ENCODE measurements at places on chromosomes 13 and 19.

GRCh38 chr19:13722146-13722545 is 42.2 kb upstream of the MRI1 start:
- no peaks in the 10 kb centered on the region for H3K27me3 ChIP-seq
- H3K4me3 ChIP-seq = no peak overlapping the region
- H3K4me1 ChIP-seq = no peaks in the 10 kb centered on the region
- no peak for DNase-seq

DNA sequence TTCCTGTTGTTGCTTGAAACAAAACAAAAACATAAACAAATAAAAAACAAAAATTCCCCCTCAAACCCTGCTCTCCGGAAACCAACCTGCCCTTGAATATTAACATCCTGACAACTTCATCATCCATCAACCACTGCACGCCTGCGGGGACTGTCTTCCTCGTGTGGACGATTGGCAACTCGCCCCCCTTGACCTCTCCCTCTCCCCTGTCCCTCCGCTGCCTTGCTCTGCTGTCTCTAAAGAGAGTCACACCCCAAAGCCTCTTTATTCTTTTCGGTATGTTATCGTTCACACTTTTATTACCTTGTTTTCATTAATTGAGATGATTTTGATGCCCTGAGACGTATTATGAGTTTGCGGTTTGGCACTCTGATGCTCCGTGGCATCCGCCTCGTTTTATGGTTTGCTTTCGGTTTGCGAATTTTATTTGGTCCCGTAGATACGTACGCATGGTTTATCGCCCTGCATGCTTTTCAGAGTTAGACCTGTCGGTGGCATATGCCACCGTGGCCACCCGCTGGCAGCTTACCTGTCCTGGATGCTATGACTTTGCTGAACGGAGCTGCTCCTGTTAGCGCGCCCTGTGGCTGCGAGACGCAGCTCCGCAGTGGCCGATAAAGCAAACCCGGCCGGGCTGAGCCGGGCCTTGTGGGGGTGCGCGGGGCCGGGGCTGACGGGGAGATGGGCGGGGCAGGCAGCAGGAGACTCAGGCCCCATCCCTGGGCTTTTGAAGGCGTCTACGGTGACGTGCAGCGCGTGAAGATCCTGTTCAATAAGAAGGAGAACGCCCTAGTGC is 10.6 kb downstream of the PTBP1 start:
- no peak for DNase-seq
- H3K4me1 ChIP-seq = no peaks in the 10 kb centered on the region
- no peak overlapping the region for H3K4me3 ChIP-seq
- no peak overlapping the region for H3K27ac ChIP-seq

DNA sequence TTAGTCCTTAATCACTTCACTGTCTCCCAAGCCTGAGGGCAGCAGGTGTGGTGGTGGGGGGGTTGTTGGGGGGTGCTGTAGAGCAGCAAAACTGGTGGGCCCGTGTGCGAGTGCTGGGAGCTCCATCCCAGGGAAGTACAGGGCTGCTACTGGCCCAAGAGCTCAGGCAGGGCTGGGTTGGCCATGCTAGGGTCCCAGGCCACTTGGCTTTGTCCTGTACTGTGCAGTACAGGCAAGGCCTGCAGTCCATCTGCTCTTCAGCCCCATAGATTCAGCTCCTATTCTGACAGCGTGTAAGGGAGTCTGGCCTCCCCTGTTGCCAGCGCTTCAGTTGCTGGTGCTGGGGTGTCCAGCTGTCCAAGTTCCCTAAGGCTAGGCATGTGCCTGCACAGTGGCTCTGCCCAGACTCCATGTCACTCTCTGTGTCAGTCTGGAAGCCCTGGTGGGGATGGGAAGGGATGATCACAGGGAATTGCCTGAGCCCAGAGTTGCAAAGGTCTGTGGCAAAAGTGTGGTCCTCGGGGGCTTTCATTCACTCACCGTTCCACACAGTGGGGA is 1261.7 kb downstream of the EFNB2 start:
- no peak overlapping the region for H3K4me3 ChIP-seq
- H3K36me3 ChIP-seq = no peaks in the 10 kb centered on the region
- no peak for DNase-seq

DNA sequence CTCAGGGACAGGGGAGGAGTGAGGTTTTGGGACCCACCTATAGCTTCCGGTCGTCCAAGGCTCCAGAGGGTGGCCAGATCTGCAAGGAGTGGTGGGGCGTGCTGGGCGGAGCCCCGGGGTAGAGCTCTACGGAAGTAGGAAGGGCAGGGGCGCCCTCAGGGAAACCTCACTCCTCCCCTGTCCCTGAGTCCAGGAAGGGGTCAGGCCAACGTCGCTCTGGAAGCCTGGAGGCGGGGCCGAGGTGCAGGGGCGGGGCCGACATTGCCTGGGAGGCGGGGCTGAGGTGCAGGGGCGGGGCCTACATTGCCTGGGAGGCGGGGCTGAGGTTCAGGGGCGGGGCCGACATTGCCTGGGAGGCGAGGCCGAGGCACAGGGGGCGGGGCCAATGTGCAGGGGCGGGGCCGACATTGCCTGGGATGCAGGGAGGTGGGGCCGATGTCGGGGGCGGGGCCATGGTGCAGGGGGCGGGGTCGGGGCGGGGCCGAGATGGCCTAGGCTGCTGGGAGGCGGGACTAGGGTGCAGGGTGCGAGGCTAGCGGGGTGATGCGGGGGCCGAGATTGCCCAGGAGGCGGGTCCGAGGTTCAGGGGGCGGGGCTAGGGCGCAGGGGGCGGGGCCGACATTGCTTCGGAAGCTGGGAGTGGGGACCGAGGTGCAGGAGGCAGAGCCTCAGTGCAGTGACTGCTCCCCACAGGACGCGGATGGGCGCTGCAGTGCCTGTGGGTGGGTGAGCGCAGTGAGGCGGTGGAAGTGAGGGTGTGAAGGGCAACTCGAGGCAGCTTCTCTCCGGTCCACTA is 4.9 kb upstream of the PALM start:
- H3K36me3 ChIP-seq = no peaks in the 10 kb centered on the region
- peak; percentile 86 for DNase-seq
- H3K4me1 ChIP-seq = no peaks in the 10 kb centered on the region
- no peak overlapping the region for H3K27ac ChIP-seq
- H3K4me3 ChIP-seq = no peak overlapping the region
- peaks cover 16% of the 10 kb centered on the region for H3K27me3 ChIP-seq

DNA sequence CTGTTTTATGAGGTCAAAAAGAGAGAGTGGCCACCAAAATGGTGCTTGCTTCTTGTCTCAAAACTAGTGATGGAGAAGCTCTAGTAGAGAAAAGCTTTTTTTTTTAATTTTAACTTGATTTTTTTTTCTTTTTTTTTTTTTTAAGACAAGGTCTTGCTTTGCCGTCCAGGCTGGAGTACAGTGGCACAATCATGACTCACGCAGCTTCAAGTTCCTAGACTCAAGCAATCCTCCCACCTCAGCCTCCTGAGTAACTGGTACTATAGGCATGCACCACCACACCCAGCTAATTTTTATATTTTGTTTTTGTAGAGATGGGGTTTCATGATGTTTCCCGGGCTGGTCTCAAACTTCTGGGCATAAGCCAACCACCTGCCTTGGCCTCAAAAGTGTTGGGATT is 279.0 kb downstream of the TBC1D4 start:
- no peaks in the 10 kb centered on the region for H3K27me3 ChIP-seq
- H3K4me1 ChIP-seq = peaks cover 33% of the 10 kb centered on the region
- no peaks in the 10 kb centered on the region for H3K36me3 ChIP-seq
- H3K27ac ChIP-seq = no peak overlapping the region
- no peak overlapping the region for H3K4me3 ChIP-seq
- no peak for DNase-seq

- H3K27ac ChIP-seq = no peak overlapping the region
- H3K4me1 ChIP-seq = no peaks in the 10 kb centered on the region
- H3K36me3 ChIP-seq = no peaks in the 10 kb centered on the region
- no peak for DNase-seq
- H3K4me3 ChIP-seq = no peak overlapping the region
Measured at GRCh38 chr13:47190696-47191305, 293.9 kb upstream of the HTR2A start.

- H3K4me3 ChIP-seq = no peak overlapping the region
- H3K27ac ChIP-seq = no peak overlapping the region
- H3K36me3 ChIP-seq = no peaks in the 10 kb centered on the region
- H3K27me3 ChIP-seq = no peaks in the 10 kb centered on the region
Measured at GRCh38 chr19:32816555-32817099, 52.9 kb downstream of the SLC7A9 start.

GRCh38 chr13:90084684-90085290 is 1262.7 kb upstream of the MIR17HG start:
- no peak overlapping the region for H3K27ac ChIP-seq
- H3K27me3 ChIP-seq = no peaks in the 10 kb centered on the region
- DNase-seq = no peak
- H3K4me3 ChIP-seq = no peak overlapping the region
- no peaks in the 10 kb centered on the region for H3K36me3 ChIP-seq
- H3K4me1 ChIP-seq = no peaks in the 10 kb centered on the region

- DNase-seq = no peak
- no peaks in the 10 kb centered on the region for H3K36me3 ChIP-seq
- peaks cover 9% of the 10 kb centered on the region for H3K4me1 ChIP-seq
- H3K4me3 ChIP-seq = no peak overlapping the region
Measured at GRCh38 chr13:32642316-32642715, 56.1 kb downstream of the PDS5B start.

GRCh38 chr19:17097593-17098126 is 22.1 kb downstream of the MYO9B start:
- no peak for DNase-seq
- no peak overlapping the region for H3K27ac ChIP-seq
- no peak overlapping the region for H3K4me3 ChIP-seq

DNA sequence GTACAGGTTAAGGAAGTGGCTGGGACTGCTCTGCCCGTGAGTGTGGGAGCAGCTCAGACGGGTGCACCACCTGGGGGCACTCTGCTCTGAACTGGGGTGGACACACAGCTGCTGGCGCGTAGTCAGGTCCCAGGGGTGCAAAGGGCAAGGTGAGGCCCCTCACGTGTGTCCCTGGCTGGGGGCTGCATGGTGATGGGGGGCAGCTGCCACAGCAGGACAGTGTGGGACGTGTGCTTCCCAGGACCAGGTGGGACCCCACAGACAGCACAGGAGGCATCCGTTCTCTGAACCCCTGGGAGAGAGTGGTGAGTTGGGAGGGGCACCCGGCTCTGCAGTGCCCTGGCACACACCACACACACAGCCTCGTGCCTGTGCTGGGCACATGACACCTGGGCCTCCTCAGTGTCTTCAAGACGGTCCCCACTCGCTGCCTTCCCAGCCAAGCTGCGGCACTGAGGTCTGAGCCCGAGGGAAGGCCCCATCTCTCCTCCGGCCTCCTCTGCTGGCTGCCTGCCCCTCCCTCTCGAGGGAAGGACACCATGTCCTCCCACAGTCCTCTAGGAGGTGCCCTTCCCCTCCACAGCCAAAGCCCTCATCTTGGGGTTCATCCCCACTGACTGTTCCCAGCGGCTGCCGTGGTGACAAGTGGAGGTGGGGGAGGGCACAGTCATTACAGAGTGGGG is 24.7 kb downstream of the CILP2 start:
- H3K27me3 ChIP-seq = no peaks in the 10 kb centered on the region
- no peaks in the 10 kb centered on the region for H3K4me1 ChIP-seq
- no peaks in the 10 kb centered on the region for H3K36me3 ChIP-seq
- H3K27ac ChIP-seq = no peak overlapping the region
- peak; percentile 35 for DNase-seq

DNA sequence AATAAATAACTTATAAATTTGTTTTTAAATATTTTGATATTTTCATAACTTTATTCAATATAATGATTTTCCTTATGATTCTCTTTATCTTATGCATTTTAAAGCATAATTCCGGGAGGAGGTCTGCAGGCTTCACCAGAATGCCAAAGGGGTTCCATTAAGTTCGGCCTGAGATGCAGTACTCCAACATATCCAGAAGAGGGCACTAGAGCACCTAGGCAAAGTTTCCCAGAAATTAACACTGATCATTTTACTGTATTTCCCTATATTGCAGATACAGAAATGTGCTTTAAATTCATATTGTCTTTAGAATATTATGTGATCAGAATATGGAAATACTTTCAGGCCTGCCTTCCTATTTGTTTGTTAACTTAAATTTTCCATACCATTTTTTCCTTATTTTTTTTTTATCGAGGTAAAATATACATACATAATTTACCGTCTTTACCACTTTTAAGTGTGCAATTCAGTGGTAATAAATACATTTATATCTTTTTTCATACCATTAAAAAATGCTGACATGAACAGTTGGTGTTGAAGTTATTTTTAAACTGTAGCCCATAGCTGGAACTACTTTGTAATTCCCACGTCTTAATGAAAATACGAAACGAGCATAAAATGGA is 58.9 kb upstream of the TM9SF2 start:
- DNase-seq = peak; percentile 60
- no peak overlapping the region for H3K4me3 ChIP-seq
- H3K4me1 ChIP-seq = no peaks in the 10 kb centered on the region
- no peaks in the 10 kb centered on the region for H3K27me3 ChIP-seq
- H3K27ac ChIP-seq = no peak overlapping the region
- no peaks in the 10 kb centered on the region for H3K36me3 ChIP-seq

DNA sequence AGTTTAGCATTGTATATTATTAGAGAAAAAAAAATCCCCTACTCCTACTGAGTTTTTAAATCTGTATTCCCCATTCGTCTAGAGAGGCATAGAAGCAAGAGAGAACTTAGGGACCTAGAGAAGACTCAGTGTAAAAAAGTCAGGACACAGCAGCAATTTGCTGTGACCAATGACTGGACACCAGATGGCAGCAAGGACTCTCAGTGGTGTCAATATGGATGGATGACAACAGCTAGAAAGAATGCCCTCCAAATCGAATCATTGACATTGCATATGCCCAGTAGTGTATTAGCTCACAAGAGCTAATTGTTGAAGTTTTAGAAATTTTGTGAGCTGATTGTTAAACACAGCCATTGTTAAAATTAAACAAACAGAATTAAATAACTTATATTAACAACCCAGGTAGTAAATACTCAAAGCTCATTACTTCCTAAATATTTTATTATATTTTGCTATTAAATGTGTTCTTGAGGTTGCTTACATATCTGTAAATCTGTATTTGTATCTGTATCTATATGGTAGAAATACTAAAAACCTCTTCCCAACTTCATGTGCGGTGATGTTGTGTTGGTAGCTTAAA is 43.9 kb downstream of the SIAH3 start:
- no peaks in the 10 kb centered on the region for H3K27me3 ChIP-seq
- peak; percentile 62 for DNase-seq
- H3K4me3 ChIP-seq = no peak overlapping the region
- H3K27ac ChIP-seq = no peak overlapping the region
- H3K4me1 ChIP-seq = no peaks in the 10 kb centered on the region

DNA sequence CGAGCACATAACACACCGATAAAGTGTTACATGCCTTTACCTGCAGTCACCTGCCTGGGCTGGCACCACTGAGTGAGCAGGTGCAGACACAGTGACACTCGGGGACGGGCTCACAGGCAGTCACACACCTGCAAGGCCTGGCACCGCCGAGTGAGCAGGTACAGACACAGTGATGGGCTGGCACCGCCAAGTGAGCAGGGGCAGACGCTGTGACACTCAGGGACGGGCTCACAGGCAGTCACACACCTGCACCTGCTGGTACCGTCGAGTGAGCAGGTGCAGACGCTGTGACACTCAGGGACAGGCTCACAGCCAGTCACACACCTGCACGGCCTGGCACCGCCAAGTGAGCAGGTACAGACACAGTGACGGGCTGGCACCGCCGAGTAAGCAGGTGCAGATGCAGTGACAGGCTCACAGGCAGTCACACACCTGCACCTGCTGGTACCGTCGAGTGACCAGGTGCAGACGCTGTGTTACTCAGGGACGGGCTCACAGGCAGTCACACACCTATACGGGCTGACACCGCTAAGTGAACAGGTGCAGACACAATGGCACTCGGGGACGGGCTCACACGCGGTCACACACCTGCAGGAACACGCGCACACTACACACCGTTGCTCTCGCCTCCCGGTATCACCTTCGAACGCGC is 470 bp downstream of the ZNF835 start:
- H3K27me3 ChIP-seq = no peaks in the 10 kb centered on the region
- no peak for DNase-seq
- H3K4me1 ChIP-seq = no peaks in the 10 kb centered on the region
- H3K36me3 ChIP-seq = no peaks in the 10 kb centered on the region

- DNase-seq = peak; percentile 4
- no peaks in the 10 kb centered on the region for H3K36me3 ChIP-seq
- no peaks in the 10 kb centered on the region for H3K27me3 ChIP-seq
Measured at GRCh38 chr19:7521551-7522071, 813 bp upstream of the MCOLN1 start.

Measured in neural progenitor cell (in vitro differentiated cells).